ENCODE measurements at places on chromosomes 7 and 10.

- DNase-seq, result peak; percentile 42
Observed at GRCh38 chr10:123970207-123970926, 78.8 kb upstream of the CPXM2 start.

GRCh38 chr10:4141471-4141870 is 356.5 kb upstream of the KLF6 start:
- peak; percentile 27 for DNase-seq

- no peak for DNase-seq
Observed at GRCh38 chr7:111238886-111239285, 148.0 kb downstream of the LRRN3 start.

DNA sequence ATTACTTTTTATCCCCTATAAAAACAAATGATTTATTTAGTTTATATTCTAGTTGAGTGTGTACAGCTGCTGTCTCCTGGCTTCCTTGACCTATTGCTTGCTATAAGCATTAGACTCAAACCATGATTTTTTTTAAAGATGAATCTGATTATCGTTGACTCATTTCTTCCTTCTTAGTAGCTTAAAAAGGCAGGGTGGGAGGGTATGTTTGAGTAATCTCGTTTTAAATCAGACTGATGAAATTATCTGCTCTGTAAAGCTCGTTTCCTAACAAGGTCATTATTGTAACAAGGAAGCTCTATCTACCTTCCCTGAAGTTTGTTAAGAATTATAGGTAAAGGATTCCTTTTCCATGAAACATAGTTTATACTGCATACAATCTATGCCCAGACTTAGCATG is 276.3 kb upstream of the KCND2 start:
- DNase-seq, result no peak

Data from GM23338 (cell line).